ENCODE measurements at places on chromosomes 4 and X.

GRCh38 chr4:168646001-168646768, 149.3 kb downstream of the PALLD start:
- DNase-seq: peak; percentile 25

DNA sequence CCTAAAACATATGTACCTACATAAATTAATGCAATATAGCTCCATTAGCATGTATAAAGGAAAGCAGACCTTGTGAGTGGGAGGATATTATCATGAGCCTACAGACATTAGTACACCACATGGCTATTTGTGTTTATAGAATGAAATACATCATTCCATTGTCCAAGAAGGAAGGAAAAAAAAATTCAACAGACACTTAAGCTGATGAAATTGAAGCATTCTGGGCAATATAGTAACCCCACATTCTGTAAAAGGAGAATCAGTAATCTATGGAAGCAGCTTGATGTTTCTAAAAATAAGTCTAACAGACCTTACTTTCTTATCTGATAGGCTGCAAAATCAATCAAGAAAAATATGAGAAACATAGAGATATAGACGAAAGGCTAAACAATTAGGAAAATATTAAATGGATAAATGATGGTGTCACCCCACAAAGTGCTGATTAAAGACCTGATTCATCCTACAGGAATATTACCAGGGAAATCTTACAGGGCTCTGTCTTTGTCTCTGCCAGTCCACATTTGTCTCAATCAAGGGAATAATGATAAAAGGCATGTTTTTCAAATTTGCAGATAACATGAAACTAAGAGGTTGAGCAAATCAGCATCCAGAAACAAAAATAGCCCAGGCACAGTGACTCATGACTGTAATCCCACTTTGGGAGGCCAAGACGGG, 76.8 kb downstream of the COMMD8 start:
- DNase-seq: no peak

GRCh38 chr4:10281996-10282395, 165.4 kb upstream of the WDR1 start:
- no peak for DNase-seq

DNA sequence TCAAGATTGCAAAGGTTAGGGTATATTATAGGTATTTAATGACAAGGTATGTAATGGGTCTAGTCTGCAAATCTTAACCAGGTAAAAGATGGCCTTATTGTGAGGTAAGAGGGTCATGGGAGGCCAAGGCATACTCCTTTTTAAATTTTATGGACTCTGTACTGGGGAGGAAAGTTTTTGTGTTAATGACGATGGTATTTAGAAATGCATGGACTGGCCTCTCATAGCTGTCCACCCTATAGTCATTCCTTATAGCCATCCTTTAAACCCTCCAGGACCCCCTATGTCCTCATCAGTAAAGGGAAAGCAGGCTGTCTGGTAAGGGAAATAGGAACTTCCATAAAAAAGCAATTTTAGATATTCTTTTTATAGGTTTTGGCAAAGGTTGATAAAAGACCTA, 1.5 kb downstream of the AIMP1 start:
- no peak for DNase-seq

DNA sequence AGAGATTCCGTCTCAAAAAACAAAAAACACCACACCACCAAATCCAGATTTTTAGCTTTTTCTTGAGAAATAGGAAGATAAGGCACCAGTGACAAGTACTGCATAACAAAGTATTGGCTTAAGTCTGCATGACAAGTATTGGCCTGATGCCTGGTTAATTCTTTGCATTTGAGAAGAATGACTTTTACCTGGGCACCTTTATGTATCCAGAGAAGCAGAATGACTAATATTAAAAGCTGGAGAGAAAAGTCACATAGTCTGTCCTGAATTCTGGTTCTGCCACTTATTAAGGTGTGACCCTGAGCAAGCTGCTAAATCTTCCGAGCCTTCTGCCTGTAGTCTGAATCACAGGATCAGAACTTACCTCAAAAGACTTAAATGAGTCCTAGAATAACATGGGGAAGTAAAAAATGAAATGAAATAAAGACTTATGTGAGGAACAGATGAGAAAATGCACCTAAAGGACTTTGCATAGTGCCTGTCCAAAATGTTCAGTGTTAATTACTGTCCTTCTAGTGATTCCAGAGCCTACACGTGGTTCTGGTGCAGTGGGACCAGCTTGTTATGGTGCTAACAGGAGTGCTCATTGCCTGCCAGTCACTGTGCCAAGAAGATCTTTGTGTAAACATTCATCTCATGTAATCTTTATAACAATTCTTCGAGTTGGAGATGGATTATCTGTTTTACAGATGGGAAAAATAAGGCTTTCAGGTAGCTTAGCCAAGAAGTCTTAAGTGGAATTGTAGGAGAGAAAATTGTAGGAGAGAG, 31.6 kb downstream of the UGDH start:
- no peak for DNase-seq

GRCh38 chrX:102995316-102995715, 58.2 kb downstream of the RAB40AL start:
- no peak for DNase-seq

- no peak for DNase-seq
These were observed 313.2 kb downstream of the RAPGEF2 start for GRCh38 chr4:159416073-159416472.

DNA sequence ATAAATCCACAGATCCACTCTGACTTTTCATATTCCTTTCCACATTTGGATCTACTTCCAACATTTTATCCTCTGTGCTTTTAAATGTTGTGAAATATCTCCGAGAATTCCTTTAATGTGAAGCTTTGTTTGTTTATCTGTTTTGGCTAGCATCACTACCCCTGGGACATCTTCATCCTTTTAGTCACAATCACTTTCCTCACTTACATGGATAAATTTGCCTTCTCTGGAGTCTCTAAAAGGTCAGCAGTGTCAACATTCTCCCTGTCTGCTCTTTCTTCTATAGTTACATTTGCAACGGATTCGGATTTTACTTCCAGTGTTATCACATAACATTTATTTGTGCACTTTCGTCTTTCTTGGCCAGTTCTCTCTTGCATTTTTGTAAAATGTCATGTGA, 34.2 kb upstream of the LRAT start:
- DNase-seq: no peak

GRCh38 chr4:76002176-76002575, 5.1 kb downstream of the CXCL9 start:
- DNase-seq: no peak

GRCh38 chrX:135454816-135455215, 33.1 kb downstream of the SMIM10L2A start:
- no peak for DNase-seq

DNA sequence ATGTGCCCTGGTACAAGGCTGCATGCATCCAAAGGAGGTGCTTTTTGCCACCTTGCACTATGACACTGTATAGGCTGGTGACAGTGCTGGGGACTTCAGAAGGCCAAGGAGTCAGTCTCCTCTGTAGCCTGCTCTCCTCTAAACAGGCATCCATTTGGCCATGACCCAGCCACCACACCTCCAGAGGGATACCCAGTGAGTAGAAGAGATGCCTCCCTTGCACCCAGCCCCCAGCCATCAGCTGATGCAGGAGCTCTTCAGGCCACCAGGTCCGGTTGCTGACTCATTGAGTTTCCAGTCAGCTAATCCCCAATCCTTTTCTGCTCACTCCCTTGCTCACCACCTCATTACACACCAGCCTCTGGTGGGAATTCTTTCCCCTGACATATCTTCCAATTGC, 99.8 kb downstream of the PJA1 start:
- DNase-seq: no peak

DNA sequence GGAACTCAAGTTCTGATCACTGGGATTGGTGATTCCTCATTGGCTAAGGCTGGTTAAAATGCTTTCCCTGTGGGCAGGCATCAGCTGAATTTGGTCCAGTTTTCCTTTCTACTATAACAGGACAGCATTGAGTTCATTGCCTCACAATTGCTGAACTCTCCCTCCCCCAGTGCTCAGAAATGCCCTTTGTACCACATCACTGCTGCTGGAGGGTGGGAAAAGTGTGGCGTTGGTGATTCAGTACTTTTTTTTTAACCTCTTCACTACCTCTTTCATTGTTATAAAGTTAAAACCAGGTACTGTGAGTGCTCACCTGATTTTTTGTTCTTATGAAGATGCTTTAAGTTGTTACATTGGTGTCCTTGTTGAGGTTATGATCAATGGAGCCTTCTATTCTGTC, 69.3 kb upstream of the IL2 start:
- no peak for DNase-seq

DNA sequence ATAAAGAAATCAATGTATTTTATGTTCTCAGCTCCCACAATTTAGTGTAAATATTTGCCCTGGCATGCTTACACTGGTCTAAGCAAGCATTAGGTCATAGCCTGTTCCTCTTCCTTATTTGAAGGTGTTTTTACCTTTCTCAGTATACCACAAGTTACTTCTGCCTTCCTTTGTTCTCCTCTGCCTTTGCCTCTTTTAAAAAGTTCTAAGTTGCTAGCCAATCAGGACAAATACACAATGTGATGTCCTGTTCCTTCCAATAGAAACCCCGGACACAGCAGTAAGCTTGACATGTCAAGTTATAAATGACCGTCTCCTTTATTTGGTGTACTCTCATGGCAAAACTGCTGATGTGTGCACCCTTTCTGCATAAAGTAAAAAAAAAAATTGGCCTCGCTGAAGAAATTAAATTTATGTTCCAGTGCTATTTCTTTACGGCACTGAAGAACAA, 49.4 kb downstream of the UGT2B10 start:
- DNase-seq: no peak

GRCh38 chr4:71540749-71541269, 202.0 kb downstream of the SLC4A4 start:
- DNase-seq: no peak

GRCh38 chr4:87053802-87054767, 119.3 kb downstream of the AFF1 start:
- peak; percentile 76 for DNase-seq

- DNase-seq: no peak
These were observed 2.4 kb downstream of the OTUD4 start for GRCh38 chr4:145177906-145178538.

DNA sequence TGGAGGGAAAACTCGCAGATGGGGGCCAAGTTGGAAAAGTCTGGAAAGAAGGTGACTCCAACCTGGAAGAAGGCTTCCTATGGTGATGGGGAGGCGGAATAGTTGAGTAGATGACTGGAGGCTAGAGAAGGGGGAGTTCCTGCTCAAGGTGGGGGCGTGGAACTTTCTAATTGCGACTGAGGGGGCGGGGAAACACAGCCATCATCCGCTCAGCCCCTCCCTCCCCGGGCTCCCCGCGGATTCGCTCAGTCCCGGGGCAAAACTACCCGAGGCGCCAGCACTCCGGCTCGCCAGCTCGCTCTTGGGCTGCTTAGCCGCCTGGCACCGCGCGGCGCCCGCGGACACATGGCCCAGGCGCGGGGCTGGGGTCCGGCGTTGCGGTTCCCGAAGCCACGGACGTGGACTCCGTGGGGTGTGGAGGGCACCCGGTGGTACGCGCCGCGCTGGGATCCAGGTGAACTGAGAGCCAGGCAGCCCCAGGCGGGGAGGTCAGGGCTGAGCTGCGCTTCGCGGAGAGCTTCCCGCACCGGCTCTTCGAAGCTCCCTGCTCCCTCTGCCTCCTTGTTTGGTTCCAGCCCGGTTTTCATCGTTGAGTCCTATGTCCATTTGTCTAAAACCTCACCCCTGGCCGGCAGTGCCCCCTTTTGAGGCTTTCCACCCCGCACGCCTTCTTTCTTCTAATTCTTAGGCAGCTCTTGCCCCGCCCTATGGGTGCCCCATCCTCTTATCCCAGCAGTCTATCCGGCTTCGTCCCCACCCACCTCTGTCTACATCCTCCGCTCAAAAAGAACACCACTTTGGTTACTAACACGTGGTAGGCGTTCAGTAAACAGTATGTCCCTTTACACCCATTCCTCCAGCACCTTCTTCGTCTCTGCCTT, 38.9 kb downstream of the STARD8 start:
- DNase-seq: peak; percentile 17

DNA sequence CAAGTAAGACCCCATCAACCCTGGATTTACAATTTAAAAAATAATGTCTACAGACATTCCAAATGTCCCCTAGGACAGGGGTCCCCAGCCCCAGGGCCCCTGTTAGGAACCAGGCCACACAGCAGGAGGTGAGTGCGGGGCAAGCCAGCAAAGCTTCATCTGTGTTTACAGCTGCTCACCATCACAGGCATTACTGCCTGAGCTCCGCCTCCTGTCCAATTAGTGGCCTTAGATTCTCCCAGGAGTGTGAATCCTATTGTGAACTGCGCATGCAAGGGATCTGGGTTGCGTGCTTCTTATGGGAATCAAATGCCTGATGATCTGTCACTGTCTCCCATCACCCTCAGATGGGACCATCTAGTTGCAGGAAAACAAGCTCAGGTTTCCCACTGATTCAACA, 146.1 kb downstream of the ATP10D start:
- DNase-seq: no peak

DNA sequence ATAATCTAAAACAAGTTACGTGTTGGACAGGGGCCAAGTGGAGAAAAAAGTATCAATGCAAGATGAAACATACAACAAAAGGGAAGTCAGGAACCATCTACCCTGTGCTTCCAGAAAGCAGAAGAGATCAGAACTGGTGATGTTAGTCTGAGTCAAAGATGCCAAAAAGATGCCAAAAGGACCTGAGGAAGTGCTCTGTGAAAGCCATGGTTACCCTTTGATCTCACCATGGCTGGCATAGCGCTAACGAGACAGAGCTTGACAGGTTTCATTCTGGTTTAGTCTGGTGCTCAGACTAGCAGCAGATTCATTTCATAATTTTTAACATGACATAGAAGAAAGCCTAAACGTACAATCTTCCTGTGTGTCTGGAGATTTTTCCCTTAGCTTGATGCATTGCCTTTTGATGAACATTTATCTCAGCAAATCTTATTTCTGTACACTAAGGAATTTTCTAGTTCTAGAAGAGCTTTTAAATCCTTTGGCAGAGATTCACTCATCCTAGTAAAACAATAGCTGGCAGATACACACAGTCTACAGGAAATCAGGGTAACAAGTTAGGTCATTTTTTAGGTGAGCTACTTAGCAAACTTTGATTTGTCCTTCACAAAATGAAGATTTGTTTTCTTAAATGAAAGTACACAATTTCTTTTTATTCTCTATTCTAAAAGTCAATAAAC, 87.7 kb downstream of the COL25A1 start:
- no peak for DNase-seq

- DNase-seq: no peak
These were observed 584.0 kb upstream of the TENM3 start for GRCh38 chr4:181659202-181659601.

DNA sequence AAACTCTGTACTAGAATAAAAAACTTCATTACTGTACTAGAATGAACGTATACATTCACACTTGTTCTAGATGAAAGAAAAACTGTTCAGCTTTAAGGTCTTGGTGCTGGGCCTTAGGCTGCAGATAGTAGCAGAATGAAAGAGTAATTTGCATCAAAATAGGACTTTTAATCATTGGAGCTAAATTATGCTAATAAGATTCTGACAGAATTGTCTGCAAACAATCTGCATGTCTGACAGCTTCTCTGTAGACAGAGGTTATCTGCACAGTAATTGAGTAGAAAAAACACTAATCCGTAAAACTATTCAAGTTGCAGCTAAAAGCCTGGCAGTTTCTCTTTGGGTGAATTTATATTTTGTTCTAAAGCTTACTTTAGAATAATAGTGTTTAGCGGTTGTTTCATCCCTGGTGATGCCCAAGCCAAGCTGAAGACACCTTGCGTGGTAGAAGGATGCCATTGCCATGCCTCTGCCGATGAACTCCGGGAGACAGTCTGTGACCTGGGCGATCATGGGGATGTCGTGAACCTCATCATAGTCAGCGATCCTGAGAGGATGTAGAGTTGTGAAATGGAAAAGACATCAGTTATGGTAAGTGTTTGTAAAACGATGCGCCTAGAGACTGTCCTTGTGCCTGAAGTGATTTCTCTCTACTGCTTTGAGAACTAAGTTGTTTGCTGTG, 25.3 kb downstream of the LRP2BP start:
- no peak for DNase-seq

GRCh38 chr4:40617872-40618271, 11.8 kb downstream of the RBM47 start:
- DNase-seq: no peak
